ENCODE measurements at places on chromosomes 1 and 21. TPM values are rescaled to one million over a fixed set of nuclear protein-coding genes. Genes with fewer than 3 reads are reported as not detected.

The F5 gene
- total RNA-seq = 0.92 TPM

The TAGLN2 gene
- 27.9 TPM for total RNA-seq

The ERRFI1 gene
- 21.9 TPM for total RNA-seq

The LMOD1 gene
- total RNA-seq = 0.46 TPM

The OR2M3 gene
- total RNA-seq = 0.46 TPM

The IKBKE gene
- total RNA-seq = 1.6 TPM

The CACNA1E gene
- total RNA-seq = 70.8 TPM

The GREM2 gene
- 5.3 TPM for total RNA-seq

The SPATC1L gene
- total RNA-seq = 10.4 TPM

The TCHH gene
- total RNA-seq = 0.23 TPM

The RGS13 gene
- total RNA-seq = 1.2 TPM

The SPATA46 gene
- not detected for total RNA-seq

The PTPRF gene
- total RNA-seq = 101 TPM

The OR2L8 gene
- total RNA-seq = 2.5 TPM

The NFIA gene
- 36.9 TPM for total RNA-seq

The OR2G6 gene
- not detected for total RNA-seq

The FHAD1 gene
- total RNA-seq = 6.5 TPM

The PRKAB2 gene
- total RNA-seq = 34.1 TPM

The SYTL1 gene
- 0.46 TPM for total RNA-seq

The C8A gene
- not detected for total RNA-seq

The LGR6 gene
- total RNA-seq = 1.6 TPM

The LHX8 gene
- total RNA-seq = 26.8 TPM

The SDC3 gene
- 187 TPM for total RNA-seq

The GPR89B gene
- total RNA-seq = 21.0 TPM

The SEC16B gene
- total RNA-seq = 1.2 TPM

The SLC35F3 gene
- total RNA-seq = 7.8 TPM

The MATN1 gene
- 0.46 TPM for total RNA-seq

The LCE3D gene
- not detected for total RNA-seq

The PRAMEF2 gene
- total RNA-seq = not detected

The GBP4 gene
- 1.8 TPM for total RNA-seq

The NDC1 gene
- total RNA-seq = 36.0 TPM

The CAMK1G gene
- 4.4 TPM for total RNA-seq

The LMX1A gene
- 3.7 TPM for total RNA-seq

The CD5L gene
- total RNA-seq = 0.69 TPM

The LAMTOR2 gene
- 55.8 TPM for total RNA-seq

The DNM3 gene
- 72.0 TPM for total RNA-seq

The DISP3 gene
- 10.8 TPM for total RNA-seq

The SUSD4 gene
- 50.1 TPM for total RNA-seq

The SLC30A10 gene
- total RNA-seq = 26.3 TPM

The GUCA2A gene
- total RNA-seq = not detected

The SLC30A1 gene
- 29.5 TPM for total RNA-seq

The KIF17 gene
- total RNA-seq = 17.8 TPM

The CLCNKB gene
- total RNA-seq = 0.92 TPM

The GLMP gene
- total RNA-seq = 11.5 TPM

The NCAM2 gene
- total RNA-seq = 162 TPM

The TSPEAR gene
- 0.23 TPM for total RNA-seq

The KDF1 gene
- total RNA-seq = 0.23 TPM

The DISC1 gene
- total RNA-seq = 12.7 TPM

The TMOD4 gene
- not detected for total RNA-seq

The NR5A2 gene
- total RNA-seq = 0.69 TPM

The PCP4 gene
- 34.8 TPM for total RNA-seq

The RPTN gene
- total RNA-seq = not detected

The RER1 gene
- total RNA-seq = 41.3 TPM

The GPA33 gene
- not detected for total RNA-seq
